ENCODE measurements at places on chromosomes 5 and 9.

DNA sequence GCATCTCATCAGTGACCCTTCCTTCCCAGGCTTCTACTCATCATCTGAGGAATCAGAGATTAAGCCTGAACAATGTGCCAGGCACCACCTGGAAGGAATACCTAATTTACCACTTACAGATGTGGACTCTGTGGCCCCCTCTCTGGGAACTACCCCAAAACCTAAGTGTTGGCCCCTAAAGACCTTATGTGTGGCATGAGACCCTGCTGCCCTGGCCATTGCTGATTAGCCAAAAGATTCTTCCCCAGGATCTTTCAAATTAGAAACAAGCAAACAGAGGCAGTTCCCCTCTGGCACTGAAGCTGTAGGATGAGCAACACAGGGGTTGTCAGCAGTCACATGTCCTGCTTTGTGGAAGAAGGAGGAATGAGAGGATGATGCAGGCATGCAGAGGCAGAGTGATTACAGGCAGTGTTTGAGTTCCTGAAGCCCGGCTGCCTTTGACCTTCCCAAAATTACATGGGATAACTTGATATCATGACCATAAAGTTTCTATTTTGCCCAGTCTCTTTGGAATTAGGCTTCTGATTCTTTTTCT, 10.6 kb downstream of the SPINK4 start:
- no peak for DNase-seq

DNA sequence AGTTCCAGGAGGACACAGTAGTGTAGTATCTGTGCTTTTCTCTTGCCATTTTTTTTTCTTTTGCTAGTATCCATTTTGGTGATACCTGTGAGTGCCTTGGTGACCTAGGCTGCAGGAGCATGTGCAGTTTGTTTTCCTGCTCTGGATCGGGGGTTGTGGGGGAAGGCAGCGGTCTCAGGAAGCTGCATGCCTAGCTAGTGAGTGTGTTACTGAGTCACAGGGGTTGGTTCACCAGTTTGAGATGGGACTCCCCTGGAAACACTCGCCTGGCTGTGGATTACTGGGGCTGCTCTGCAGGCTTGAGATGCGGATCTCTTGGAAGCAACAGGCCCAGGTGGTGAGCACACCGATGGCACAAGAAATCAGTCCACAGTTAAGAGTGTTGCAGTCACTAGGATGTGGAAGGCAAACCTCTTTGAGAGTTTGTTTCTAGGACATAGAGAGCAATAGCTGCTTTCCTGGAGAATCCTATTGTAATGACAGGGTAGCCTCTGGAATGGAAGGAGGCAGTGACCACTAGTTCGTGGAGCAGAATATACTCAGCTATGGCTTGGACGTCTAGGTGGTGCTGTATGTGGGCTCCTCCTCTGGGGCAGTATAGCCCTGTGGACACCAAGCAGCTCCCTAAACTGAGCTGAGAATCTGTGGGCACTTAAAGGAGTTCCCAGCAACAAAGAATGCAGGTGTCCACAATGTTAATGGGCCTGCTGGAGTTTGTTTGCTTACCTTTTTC, 20.0 kb upstream of the SPATA31E1 start:
- no peak for DNase-seq

- no peak for DNase-seq
Measured at GRCh38 chr9:86575137-86575536, 220.9 kb upstream of the TUT7 start.

- DNase-seq: no peak
Measured at GRCh38 chr9:24096756-24097155, 270.7 kb upstream of the ELAVL2 start.

DNA sequence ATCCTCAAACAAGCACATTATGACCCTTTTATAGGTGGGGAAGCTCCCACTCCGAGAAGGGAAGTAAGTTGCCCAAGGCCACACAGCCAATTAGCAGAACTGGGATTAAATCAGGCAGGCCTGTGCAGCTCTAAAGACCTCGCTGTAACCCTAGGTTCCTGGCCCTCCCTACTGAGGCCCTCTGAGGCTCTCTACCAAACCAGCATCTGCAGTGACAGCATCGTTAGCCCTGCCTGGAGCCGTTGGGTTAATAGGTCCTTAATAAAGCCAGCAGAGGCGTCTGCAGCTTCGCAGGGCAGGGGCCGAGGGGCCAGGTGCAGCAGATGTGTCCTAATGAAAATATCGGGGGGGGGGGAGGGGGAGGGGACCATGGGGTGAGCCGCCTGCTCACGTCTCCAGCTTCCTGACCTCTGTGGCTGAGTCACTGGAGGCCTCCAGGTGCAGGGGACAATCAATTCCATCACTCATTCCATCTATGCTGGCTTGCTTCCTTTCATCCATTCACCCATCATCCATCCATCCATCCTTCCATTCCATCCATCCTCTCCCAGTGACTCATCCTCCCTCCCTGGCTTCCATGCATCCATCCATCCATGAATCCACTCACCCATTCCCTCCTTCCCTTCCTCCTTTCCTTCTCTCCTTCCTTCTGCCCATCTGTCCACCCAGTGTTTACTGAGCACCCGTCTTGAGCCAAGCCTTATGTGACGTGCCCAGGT, 203.9 kb downstream of the C9orf50 start:
- DNase-seq: no peak

GRCh38 chr5:56814361-56814962, 887 bp upstream of the MAP3K1 start:
- DNase-seq: peak; percentile 67

DNA sequence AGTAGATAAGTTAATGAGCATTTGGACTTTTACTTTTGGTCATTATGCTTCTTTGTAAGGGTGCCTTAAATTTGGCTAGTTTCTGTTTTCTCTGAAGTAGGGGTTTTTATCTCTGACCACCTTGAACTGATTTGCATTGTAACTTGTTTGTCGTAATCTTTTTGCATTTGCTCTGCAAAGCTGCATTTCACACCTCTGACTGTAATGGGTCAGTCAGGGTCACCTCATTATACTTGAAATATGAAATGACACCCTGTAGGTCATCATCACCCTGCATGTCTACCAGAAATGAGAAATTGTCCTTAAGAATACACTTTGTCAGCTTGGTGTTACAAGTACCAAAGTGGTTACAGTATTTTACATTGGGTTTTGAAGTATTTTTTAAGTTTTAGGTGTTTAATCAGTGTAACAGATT, 74.0 kb downstream of the KCNN2 start:
- no peak for DNase-seq

GRCh38 chr9:38387751-38388150, 4.8 kb upstream of the ALDH1B1 start:
- DNase-seq: no peak

GRCh38 chr5:16628376-16628775, 11.6 kb upstream of the RETREG1 start:
- DNase-seq: no peak

DNA sequence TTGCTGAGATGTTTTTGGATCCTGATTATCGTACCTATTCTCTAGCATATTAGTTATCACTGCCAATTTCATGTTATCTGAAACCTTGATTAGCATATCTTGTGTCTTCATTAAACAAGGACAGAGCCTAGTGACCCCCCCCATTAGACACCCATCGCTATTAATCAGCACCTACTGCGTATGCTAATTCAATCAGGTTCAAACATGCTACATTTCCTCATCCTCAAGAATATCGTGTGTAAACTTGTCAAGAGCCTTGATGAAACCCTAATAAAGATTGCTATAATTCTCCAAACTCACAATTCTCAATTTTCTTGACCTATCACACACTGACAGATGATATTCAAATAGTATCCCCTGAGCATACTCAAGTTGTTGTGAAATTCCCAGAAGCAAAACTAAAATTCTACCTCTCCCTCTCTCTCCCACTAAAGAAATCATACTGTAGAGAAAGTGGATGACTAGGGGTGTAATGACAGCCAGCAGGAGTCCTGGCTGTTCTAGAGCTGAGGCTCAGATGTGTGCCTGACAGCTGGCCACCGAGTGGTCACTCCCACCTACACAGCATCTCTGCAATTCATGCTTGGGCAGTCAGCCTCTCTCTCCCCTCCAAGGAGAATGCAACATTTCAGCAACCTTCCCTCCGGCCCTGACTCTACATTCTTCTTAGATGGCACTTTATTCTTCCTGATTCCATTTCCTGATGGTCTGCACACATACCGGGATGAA, 9.2 kb upstream of the ZNF354A start:
- no peak for DNase-seq

GRCh38 chr9:119788921-119789320, 419.7 kb upstream of the BRINP1 start:
- no peak for DNase-seq

DNA sequence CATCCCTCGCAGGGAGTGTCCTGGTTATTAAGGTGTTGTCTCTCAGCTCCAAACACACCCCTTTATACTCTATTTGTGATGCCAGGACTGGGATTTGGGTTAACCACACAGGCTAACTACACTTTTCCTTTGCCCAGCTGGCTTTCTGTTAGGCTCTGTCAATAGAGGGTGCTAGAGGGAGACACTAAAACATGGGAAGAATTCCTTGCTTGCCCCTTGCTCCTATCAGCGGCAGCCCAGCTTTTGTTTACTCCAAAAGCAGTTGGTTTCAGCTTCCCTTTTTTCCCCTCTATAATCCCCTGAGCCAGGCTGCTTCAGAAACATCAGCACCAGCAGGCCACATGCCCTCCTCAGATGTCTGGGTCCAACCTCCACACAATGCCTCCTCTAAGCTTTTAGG, 297.1 kb downstream of the KCTD16 start:
- no peak for DNase-seq

- no peak for DNase-seq
Measured at GRCh38 chr9:111812337-111812736, 17.6 kb upstream of the SHOC1 start.

DNA sequence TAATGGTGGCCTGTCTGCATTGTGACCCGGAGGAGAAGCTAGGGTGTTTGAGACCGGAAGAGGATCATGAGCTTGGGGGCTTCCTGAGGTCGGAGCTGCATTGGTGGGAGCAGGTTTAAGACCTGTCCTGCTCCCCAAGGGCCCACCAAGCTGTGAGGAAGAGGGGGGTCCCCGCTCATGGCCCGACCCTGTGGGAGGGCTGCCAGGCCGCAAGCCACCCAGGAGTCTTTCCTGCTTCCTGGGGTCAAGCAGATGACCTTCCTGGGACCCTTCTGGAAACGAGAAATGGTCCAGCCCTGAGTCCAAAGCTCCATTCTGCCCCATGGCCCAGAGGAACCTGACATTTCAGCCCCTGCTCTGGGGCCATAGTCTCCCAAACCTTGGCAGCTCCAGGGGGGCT, 61.5 kb upstream of the RNU6ATAC start:
- no peak for DNase-seq

DNA sequence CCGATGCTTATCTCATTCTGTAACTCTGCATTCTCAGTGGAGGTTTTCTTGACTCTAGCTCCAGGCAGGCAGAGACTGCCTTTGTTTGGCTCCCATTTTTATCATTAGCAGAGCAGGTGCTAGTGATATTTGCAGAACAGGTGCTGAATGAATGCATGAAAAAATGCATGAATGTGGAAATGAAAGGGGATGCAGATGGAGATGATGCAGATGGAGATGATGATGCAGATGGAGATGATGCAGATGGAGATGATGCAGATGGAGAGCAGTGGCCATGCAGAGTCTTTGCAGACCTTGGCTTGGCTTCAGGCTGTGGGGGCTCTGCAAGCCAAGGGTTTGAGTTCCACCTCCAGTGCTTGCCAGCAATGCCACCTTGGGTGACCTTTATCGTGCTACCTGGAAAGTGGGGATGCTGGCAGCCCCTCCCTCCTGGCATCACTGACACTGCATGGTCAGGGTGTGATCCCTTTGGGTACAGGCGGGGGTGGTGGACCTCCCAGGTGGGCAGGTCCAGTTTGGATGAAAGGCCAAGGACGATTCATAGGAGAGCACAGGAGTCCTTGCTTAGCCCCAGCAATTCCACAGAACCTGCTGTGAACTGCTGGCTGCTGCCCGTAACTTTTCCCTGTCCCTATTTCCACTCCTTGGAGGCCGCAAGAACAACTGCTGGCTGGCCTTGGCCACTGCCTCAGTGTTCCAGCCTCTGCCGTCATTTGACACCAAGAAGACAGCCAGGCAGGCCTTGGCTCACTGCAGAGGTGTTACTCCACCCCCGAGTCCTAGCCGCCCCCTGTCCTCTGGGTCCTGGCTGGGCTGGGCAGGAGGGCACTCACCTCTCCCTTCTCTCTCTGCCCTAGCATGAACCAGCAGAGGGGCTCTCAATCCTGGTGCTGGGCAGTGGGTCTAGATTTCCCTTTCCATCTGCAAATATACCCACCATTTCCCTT, 33.0 kb downstream of the ERGIC1 start:
- DNase-seq: no peak

- no peak for DNase-seq
Measured at GRCh38 chr9:22921742-22922141, 475.1 kb downstream of the DMRTA1 start.

GRCh38 chr9:133477992-133478850, 678 bp downstream of the SLC2A6 start:
- DNase-seq: no peak

DNA sequence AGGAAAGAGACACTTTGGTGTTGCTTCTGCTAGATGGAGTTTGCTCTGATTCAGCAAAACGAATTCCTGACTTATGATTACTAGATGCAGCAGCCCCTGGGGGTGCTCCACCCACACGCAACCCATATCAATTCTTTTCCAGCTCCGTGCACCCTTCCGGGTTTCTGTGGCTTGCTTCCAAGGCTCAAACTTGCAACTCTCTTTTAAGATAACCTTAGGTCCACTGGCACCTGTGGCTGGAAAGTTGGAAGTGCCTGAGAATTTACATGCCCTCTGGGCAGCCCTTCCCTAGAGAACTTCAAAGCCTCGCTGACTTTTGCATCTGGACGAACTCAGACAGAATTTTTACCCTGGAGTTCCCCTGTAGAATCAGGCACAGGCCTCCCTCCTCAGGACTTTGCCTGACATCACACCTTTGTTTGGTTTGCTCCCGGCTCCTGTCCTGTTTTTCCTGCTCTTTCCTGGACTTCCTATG, 224.9 kb downstream of the SNX18 start:
- DNase-seq: no peak

GRCh38 chr9:127694890-127695720, 11.7 kb upstream of the CFAP157 start:
- no peak for DNase-seq

GRCh38 chr5:68490406-68490805, 274.9 kb downstream of the PIK3R1 start:
- no peak for DNase-seq

DNA sequence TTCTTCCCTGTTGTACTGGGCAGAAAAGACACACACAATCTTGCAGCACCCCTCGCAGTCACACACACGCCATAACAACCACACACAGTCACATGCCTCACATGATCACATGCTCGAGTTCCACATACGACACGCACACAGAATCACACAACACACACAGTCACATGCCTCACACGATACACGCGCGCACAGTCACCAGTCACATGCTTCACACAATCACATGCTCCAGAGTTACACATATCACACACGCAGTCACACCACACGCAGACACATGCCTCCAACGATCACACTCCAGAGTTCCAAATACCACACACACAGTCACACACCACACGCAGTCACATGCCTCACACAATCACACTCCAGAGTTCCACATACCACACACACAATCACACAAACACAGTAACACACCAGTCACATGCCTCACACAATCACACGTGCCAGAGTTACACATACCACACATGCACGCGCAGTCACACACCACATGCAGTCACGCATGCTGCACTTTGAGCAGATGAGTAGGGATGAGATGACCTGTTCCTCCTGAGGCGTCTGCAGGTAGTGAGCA, 49.0 kb upstream of the LRRC14B start:
- DNase-seq: no peak
